ENCODE measurements at places on chromosomes 13 and 19.

GRCh38 chr13:41064493-41064892, 3.2 kb downstream of the WBP4 start:
- peaks cover 59% of the 10 kb centered on the region for H3K36me3 ChIP-seq
- no peak for DNase-seq
- no peak overlapping the region for H3K4me3 ChIP-seq
- H3K27ac ChIP-seq, result no peak overlapping the region
- no peaks in the 10 kb centered on the region for H3K27me3 ChIP-seq

DNA sequence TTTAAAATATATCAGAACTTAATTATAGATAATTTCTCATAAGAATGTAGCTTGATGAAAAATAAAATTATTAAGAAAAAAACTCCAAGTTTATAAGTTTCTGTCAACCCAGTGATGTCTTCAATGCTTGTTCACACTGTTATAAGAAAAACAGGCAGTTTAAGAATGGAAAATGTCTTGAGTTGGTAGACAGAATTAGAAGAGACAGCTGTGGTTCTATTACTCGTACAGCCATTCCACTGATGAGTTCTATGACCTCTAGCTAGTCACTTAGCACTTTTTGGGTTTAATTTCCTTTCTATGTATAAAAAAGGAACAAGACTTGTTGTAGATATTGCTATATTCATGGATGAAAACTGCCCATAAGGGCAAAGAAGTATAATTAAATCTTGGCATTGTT, 1013.1 kb upstream of the ATXN8OS start:
- H3K36me3 ChIP-seq, result no peaks in the 10 kb centered on the region
- no peak overlapping the region for H3K4me3 ChIP-seq
- no peak overlapping the region for H3K27ac ChIP-seq
- H3K4me1 ChIP-seq, result no peaks in the 10 kb centered on the region
- DNase-seq, result no peak
- H3K27me3 ChIP-seq, result no peaks in the 10 kb centered on the region

DNA sequence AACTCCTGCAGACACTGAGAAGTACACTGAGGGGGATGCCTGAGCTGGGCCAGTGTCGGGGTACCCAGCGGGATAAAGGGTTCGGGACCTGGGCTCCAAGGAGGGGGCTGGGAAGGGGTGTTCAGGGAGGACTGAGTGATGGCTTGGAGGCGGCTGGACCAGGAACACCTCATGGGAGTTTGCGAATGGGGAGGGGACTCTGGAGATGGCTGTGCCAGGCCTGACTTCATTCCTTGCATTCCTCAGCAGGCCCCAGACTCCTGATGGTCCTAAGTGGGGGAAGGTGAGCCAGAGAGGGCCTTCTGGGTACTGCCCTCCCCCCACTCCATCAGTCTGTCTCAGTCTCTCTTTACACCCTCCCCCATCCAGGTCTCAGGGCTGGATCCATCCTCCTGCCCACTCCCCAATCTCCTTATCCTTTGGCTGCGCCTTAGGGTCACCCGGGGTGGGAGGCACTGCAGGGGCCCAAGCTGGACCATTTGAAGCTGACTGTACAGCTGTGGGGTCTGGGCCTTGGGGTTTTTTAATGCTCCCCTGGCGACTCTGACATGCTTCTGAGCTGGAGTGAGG, 13.8 kb downstream of the PAK4 start:
- H3K4me3 ChIP-seq, result no peak overlapping the region
- H3K36me3 ChIP-seq, result peaks cover 3% of the 10 kb centered on the region
- no peak for DNase-seq
- H3K4me1 ChIP-seq, result peaks cover 39% of the 10 kb centered on the region
- H3K27me3 ChIP-seq, result no peaks in the 10 kb centered on the region

GRCh38 chr13:35826626-35827254, 304.4 kb downstream of the DCLK1 start:
- H3K27me3 ChIP-seq, result no peaks in the 10 kb centered on the region
- H3K4me3 ChIP-seq, result no peak overlapping the region
- DNase-seq, result no peak

- no peaks in the 10 kb centered on the region for H3K27me3 ChIP-seq
- H3K4me1 ChIP-seq, result no peaks in the 10 kb centered on the region
- H3K4me3 ChIP-seq, result no peak overlapping the region
- H3K36me3 ChIP-seq, result no peaks in the 10 kb centered on the region
Observed at GRCh38 chr13:42524487-42525034, 49.4 kb upstream of the TNFSF11 start.

All from central memory CD8-positive, alpha-beta T cell (primary cell).